ENCODE measurements at places on chromosomes 12 and 14.

GRCh38 chr12:26622601-26623000 lies 210.4 kb downstream of the ITPR2 start:
- DNase-seq = no peak

DNA sequence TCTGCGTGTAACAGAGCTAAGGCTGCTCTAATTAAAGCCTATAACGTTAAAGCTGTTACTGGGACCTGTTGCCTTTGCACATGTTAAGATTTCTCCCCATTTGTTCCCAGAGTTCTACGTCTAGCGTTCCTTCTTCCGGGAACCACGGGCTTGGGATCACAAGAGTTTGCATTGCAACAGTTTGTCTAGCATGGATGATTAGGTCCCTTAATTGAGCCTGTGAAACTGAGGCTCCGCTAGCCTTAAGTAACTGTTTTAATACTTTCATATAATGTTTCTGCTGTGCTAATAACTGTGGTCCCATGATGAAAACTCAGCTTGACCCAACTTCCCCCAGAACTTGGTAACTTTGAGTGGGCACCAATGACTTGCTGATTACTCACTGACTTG lies 16.7 kb upstream of the LYZ start:
- DNase-seq = no peak

DNA sequence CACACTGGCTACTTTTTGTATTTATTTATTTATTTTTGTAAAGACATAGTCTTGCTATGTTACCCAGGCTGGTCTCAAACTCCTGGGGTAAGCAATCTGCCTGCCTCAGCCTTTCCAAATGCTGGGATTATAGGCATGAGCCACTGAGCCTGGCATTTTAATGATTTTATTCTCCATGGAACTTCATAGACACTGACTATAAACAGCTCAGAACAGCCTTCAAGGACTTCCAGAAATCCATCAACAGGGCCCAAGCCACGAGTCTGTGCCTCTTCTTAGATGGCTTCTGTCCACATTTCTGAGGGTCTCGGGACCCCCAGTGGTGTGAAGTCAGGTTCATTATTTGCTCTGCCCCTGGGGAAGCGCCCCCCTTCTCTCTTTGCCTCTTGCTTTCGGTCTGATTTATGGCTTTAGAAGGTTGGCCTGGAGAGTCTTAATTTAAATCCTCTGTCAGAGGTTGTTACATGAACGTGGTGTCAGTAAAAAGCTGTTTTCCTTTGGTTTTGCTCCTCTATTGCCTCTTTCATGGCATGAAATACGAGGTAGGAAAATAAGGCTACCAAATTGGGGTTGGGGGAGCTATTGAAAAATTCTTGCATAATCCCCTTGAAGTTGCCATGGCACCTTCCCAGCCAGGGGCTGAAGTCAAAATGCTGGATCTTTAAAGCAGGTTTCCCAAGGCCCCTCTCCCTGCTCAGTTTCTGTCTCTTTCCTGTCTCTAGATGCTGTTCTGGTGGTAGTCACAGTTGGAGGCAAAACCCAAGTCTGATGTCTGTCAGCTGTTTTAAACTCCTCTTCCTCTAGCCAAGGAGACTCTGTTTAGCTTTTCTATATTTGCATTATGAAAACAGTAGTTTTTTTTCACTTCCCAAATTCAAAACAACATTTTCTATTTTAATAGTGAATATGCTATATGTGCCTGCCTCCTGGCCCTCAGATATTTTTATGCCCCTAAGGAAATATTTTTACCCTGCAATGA lies 129.4 kb downstream of the SMOC1 start:
- no peak for DNase-seq

DNA sequence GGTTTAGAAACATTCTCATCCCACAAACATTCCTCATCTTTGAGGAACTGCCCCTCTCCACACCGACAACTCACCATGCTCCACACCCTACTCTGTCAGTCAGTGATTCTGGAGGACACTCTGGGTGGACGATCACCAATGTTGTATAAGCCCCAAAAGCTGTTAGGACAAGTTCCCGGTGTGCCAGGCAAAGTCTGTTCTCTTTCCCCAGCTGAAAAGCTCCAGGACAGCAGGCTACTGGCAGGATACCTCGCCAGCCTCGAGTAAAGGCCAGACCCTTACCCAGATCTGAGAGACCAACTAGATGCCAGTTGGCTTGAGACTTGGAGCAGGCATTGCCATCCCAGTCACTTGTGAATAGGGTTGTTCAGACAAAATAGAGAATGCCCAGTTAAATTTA lies 12.0 kb downstream of the KRT5 start:
- DNase-seq = no peak

DNA sequence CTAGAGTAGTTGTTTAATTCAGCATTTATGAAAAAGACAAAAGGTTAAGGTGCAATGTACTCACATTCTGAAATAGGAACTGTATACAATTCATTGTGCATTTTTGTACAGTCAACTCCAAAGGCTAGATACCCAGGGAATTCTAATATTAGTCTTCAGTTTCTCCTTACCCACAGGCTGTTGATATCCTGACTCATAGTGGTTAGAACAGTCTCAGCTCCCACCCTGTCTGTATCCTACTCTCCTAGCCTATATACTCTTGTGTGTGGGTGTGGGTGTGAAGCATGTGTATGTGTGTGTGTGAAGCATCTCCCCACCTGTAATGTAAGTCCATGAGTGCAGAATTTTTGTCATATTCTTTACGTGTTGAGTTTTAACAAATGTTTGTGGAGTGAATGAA lies 229.5 kb downstream of the NAV3 start:
- DNase-seq = no peak

DNA sequence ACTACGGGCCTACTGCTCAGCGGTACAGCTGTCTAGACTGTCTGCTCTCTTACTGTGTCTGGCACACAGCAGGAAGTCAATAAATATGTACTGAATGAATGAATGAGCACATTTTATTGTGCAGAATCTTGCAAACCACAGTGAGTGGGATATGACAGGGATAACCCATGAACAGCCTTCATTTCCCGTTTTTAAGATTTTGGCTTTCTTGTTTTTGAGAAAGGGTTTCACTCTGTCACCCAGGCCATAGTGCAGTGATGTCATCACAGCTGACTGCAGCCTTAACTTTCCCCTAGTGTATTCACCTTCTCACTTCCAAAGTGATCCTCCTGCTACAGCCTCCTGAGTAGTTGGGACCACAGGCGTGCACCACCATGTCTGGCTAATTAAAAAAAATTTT lies 203.1 kb downstream of the AEBP2 start:
- DNase-seq = no peak

- DNase-seq = no peak
Measured at GRCh38 chr14:23776296-23776695, 140.1 kb downstream of the DHRS2 start.

DNA sequence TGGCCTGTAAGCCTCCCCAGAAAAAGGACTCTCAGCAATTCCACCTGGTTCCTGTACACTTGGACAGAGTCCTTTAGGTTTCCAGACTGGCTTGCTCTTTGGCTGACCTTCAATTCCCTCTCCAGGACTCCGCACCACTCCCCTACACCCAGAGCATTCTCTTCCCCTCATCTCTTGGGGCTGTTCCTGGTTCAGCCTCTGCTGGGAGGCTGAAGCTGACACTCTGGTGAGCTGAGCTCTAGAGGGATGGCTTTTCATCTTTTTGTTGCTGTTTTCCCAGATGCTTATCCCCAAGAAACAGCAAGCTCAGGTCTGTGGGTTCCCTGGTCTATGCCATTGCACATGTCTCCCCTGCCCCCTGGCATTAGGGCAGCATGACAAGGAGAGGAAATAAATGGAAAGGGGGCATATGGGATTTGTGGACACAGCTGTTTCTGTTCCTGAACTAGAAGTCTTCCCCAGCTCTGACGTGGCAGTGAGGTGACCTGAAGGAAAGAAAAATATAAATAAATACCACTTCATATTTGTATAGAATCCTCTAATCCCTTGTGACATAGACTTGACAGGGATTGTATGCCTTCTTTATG lies 1.3 kb downstream of the RNASE7 start:
- no peak for DNase-seq

- no peak for DNase-seq
Measured at GRCh38 chr12:6613015-6613775, 6.0 kb upstream of the CHD4 start.

DNA sequence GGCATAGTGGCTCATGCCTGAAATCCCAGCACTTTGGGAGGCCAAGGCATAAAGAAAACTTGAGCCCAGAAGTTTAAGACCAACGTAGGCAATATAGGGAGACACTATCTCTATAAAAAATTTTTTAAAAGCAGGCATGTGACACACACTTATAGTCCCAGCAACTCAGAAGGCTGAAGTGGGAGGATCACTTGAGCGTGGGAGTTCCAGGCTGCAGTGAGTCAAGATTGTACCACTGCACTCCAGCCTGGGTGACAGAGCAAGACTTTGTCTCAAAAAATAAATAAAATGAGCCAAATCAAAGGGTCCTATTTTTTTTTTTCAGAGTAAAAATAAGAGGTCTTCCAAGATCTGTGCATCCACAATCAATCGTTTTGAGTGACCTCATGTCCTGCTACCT lies 237.6 kb downstream of the SLC16A7 start:
- DNase-seq = no peak

GRCh38 chr12:122982963-122983788 lies 2.7 kb downstream of the ARL6IP4 start:
- no peak for DNase-seq

GRCh38 chr12:49327368-49327767 lies 4.3 kb downstream of the TROAP start:
- no peak for DNase-seq

- DNase-seq = no peak
Measured at GRCh38 chr12:7303772-7304171, at the start of gene ACSM4. ACSM4 (plus strand) TSS chr12:7304072; CDS start chr12:7304332, 260 bp downstream.
